T-helper 22 cell (primary cell): ENCODE measurements at places on chromosomes 3 and 15.

DNA sequence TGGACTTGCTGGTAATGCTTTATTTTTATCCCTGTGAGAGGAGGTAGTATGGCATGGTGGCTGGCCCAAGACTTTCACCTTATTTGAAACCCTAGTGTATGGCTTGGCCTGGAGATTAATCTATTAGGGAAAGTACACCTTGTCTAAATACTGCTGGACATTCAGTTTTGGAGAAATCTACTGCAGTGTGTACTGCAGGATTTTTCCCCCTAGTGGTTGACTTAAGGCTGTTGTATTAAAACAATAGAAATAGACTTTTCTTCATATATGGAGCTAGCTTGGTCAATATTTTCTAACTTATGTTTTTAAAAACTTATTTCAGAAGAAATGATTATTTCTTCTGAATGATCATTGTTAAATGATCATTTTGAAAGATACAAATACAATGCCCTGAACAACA lies 13.9 kb upstream of the SLITRK3 start:
- no peak for DNase-seq

- DNase-seq: peak; percentile 70
These were observed at the start of gene MST1R for GRCh38 chr3:49903451-49904424. MST1R (minus strand) TSS chr3:49903873; CDS start chr3:49903609, 264 bp downstream.

DNA sequence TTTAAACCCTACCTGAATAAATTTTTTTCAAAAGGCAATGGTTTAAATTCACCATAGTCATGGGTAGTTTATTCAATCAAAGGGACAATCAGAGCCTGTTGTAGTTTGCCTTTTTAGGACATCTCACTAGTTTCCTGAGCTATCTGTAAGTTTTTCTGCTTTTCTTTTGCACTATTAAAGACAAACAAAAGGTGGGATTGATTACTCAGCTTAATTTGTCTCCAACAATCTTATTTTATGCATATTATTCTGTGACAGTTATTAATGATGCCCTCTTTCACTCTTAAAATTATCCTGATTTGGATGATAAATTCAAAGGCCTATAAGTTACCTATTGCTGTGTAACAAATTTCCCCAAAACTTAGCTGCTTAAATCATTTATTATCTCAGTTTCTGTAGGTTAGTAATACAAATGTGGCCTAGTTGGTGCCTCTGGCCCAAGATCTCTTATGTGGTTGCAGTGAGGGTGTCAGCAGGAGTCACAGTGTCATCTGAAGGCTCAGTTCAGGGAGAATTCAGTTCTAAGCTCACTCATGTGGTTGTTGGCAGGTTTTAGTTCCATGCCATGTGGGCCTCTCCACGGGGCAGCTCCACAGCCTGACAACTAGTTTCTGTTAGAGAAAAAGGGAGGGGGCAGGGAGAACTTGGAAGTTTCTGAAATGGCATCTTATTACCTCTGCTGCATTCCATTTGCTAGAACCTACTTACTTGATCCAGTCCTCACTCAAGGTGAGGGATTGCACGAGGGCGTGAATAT lies 16.0 kb downstream of the ARMC8 start:
- no peak for DNase-seq

DNA sequence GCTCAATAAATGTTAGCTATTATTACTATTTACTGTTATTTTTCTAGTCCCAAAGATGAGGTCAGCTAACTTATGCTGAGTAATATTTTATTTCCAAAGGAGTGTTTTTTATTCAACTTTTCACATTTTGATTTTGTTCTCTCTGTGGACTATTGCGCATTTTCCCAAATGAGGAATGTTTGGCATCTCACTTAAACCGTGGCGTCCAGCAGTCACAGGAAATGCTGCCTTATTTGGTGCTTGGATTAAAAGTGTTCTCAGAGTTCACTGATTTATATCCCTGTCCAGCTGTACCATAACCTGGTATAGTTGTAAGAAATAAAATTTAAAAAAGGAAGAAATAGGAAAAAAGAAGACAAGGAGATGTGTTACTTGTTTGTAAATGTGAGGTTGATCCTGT lies 166.8 kb downstream of the THSD4 start:
- DNase-seq: no peak

- DNase-seq: no peak
These were observed 17.0 kb downstream of the TGM5 start for GRCh38 chr15:43249699-43250203.

DNA sequence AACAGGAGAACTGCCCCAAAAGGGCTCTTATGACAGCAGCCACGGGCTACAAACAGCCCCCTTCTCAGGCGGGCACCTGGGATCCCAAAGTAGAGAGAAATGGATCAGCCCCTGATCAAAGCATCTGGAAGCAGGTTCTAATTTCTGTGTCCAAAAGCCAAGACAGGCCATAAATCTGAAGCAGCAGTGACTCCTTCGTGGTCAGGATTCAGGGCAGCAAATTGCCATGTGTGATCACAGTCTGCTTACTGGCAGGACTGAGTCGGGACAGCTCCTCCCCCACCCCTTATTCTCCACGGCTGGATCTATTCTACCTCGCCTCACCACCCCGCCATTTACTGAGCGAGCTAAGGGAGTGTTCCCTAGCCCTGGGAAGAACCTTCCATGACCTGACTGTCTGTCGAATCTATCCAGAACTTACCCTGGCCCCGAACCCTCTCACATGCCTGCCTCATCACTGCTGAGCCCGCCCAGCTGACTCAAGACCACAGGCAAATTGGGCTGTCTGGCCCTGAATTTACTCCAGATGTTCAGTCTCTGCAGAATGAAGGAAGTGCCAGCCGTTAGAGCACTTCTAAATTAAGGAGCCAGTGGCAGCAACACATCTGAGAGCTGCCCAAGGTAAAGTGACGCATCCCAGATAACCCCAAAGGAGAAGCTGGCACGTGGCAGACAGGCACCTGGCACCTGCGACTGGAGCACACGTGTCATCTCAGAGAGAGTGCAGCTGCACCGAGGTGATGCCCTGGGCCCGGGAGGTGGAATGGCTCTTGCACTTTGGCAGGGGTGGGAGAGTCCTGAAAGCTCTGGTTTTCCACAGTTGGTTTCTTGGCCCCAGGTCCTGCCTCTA lies 1.3 kb downstream of the LRRC15 start:
- no peak for DNase-seq

DNA sequence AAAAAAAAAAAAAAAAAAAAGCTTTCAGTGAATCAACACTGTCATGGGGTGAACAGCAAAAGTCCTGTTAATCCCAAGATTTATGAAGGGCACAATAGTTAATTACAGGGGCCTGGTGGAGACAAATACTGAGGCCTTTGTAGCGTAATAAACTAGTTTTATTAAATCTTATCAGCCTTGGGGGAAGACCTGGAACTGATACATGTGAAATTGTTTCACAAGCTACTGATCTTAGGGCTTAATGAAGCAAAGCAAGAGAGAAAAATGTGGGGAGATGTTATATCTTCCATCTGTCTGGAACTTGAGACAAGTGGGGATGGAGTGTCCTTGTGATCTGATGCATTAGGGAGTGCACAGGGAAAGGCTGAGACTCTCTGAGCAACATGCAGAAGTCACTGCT lies 47.9 kb upstream of the OSBPL11 start:
- DNase-seq: no peak

GRCh38 chr3:147937341-147937740 lies 528.2 kb downstream of the ZIC1 start:
- DNase-seq: no peak

DNA sequence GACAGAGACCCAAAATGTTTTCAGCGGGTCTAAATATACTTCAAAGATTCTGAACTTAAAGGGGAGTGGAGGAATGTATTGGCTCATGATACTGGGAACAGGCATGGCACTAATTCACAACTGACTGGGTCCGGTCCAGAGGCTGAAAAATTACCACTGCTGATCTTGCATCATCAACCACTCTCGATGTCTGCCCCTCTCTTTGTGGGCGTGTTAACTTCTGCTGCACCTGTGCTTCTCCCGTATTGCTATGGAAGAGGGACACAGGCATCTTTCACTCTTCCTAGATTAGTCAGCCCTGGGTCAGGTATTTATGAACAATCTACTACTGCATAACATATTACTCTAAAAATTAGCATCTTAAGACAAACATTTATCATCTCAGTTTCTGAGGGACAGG lies 33.2 kb downstream of the HHLA2 start:
- DNase-seq: no peak

DNA sequence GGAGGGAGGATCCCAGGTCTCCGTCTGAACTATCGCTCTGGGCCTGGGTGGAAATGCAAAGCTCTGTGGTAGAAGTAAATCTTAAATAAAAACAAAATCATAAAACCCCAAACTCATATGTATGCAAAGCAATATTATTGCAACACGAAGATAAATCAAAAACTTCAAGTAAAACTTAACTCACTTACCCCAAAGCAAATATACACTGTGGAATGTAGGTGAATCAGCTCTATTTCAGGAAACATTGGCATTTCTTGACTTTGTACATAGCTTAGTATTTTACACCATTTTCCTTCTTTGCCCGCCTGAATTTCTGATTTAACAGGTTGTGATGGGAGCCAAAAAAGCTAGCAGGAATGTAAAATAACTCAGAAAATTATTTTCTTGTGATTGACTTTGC lies 126.2 kb downstream of the TPRG1 start:
- DNase-seq: no peak

DNA sequence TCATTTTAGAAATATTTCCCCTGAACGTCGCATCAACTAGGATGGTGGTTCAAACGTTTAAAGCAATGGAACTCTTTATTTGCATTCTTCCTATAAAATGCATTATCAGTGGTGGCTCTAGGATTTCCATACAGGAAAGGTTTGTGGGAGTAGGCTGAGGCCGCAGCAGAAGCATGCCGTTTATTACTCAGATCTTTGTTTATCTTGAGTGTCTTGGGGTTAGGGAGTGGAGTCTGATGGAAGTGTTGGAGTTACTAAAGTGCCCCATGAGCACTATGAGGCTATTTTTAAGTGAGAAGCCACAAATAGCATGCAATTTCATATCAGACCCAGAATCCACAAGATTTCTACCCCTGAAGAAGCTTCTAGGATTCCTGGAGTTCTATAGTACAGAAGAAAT lies 26.2 kb downstream of the ATOSA start:
- no peak for DNase-seq

DNA sequence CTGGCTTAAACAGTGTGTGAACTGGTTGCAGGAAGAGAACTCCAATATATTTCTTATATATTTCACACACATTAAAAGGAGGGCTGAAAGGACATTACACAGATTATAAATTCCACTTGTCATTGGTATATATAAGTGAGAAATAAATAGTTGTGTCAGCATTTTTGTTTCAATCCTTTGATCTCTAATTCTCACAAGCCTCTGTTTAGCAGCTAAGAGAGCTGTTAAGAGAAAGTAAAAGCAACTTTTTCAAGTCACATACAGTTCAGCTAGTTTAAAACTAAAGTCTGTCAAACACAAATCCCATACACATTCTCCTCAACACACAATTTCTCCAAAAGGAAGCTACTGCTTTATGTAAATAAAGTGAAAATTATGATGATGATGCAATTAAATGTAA lies 70.5 kb upstream of the CCDC39 start:
- DNase-seq: no peak

DNA sequence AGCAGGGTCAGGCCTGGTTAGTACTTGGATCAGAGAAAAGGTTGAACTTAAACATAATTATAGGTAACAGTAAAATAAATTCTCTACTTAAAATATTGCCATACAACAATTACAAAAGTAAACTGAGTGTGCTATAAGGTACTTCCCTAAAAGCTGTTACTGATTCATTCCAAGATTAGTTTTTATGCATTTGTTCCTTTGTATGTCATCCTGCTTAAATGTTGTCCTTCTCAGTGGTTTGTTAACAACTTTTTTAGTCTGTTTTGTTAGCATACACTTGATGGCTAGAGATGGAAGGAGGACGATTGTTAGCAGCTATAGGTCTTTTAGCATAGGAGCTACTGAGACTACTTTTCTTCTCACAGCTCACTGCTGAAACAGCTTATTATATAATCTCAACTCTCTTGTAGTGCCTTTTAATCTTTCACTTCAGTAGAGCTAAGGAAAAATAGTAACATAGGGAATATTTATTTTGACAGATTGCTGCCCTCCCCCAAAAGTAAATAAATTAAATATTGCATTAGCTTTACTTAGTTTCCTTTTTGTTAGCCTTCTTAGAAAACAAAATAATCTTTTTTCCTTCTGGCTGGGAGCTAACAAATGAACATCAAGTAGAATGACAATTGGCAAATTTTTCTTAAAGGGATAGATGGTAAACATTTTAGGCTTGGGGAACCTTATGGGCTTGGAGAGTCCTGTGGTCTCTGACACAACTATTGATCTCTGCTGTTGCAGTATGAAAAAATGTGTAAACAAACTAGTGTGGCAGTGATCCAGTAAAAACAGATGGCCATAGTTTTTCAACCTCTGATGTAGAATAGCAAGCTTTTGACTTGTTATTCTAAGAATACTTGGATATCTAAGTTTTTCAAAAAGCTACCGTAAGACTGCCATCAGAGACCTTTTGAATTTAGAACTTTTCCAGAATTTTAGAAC lies 39.5 kb downstream of the USP8 start:
- no peak for DNase-seq

- no peak for DNase-seq
These were observed 29.9 kb upstream of the RGMA start for GRCh38 chr15:93118904-93119303.

GRCh38 chr15:82298520-82298919 lies 35.9 kb downstream of the SAXO2 start:
- DNase-seq: no peak

- no peak for DNase-seq
These were observed 11.6 kb downstream of the OXTR start for GRCh38 chr3:8757551-8758518.

- no peak for DNase-seq
These were observed 1.2 kb upstream of the ADCY5 start for GRCh38 chr3:123449997-123450604.

DNA sequence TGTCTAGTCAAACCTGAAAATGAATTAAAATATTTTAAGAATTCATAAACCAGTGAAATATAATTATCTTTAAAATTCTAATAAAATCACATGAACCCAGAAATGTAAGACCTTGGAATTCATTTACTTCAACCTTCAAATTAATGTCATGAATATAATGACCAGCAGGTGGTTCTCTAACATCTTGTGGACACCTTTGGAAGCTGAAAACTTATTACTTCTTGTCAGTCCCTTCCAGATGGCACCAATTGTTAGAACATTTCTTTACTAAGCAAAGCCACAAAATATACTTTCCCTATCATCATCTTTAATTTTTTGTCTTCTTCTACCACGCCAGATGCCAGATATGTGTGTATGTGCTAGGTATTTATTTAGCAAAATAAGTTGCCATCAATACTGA lies 240.0 kb downstream of the MBNL1 start:
- DNase-seq: no peak

DNA sequence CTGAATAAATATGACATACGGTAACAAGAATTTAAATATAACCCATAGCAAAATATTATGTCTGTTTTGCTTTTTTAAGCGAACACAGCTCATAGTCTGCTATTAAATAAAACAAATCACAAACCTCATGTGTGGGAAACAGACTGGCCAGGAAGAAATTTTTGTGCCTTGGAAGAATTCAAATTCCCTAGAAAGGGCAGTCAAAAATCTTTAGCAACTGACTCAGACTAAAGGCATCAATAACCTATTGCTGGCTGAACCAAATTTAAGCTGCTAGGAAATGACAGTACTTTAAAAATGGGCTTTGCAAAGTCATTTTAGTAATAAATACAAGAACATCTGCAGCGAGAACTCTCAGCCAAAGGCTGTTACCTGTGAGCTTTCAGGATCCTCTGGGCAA lies 151.4 kb downstream of the PLD1 start:
- DNase-seq: no peak

- DNase-seq: no peak
These were observed 31.7 kb downstream of the ECT2 start for GRCh38 chr3:172782235-172782634.
